GM23248 (cell line): ENCODE measurements at places on chromosomes 7 and 10.

DNA sequence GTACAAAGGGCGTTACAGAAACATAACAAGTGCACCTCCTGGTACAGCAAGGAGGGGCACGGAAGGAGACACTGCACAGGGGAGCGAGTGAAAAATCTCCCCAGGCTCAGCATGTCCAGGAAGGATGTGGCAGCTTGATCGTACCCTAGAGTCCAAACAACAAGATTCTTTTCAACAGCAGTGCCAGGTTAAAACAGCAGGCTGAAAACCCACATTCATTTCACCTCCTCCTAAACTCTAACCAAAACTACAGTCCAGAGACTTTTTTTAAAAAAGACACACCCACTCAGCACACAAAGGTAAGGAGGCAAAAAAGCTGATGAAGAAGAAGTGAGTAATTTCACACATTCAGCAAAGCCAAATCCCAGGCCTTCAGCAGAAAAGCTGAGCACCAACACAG lies 138.8 kb downstream of the SFMBT2 start:
- DNase-seq, result no peak

- no peak for DNase-seq
Measured at GRCh38 chr10:93070378-93071176, 3.1 kb upstream of the CYP26A1 start.

- DNase-seq, result no peak
Measured at GRCh38 chr7:155872678-155873369, 60.6 kb upstream of the SHH start.

GRCh38 chr7:148620749-148621359 lies 30.3 kb downstream of the C7orf33 start:
- no peak for DNase-seq

DNA sequence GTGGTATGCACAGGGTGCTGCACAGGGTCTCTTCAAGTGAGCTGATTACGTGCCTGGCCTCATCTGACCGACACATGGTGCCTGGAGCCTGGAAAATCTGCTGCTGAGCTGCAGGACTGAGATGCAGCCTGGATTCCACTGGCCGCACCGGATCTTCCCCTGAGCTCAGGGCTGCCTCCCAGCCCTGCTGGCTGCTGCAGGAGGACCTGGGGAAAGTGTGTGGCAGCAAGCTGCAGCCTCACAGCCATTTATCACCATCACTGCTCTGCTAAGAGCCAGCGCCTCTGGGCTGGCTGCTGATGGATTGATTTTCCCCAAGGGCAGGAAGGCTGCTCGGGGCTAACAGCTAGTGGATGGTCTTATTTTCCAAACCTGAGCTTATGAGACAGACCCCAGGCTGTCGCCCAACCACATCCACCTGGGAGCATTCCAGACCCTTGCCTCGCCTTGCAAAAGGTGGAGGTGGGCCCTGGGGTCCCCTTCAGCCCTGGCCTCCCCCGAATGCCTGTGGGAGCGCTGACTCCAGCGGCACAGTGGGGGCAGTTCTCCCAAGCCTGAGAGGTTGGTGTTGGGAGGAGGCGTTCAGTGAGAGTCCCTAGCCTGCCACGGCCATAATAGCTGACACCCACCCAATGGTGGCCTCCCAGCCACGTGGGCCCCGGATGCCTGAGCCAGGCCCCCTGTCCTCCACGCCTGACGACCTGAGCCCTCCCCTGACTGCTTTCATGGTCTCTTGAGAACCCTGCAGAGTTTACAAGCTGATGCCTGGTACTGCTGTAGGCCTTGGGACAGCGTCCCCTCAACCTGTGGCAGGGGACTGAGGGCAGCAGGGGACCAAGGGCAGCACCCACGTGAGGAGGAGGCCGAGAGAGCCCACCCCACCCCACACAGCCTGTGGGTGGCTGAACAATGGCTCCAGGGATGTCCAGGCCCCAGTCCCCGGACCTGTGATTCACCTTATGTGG lies 38.2 kb downstream of the STK32C start:
- DNase-seq, result no peak

DNA sequence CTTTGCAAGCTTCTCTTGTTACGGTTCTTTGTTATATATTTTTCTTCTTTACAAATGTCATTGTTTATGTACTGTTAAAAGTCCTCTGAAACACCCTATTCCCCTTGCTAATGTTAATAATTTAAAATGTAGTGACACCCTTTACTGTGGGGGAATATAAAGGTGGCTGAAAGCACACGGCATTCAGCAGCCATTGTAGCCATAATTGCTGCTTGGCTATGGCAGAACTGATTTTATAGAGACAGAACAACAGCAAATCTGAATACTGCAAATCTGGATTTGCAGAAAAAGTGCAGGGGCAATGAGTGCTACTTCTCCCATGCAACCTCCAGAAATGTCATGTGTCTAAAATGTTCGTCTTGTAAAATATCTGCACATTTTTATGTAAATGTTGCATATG lies 3.7 kb upstream of the WASL start:
- no peak for DNase-seq

GRCh38 chr10:71213127-71213621 lies 804 bp downstream of the UNC5B start:
- DNase-seq, result peak; percentile 88

- no peak for DNase-seq
Measured at GRCh38 chr7:32559480-32559879, 64.2 kb downstream of the AVL9 start.

DNA sequence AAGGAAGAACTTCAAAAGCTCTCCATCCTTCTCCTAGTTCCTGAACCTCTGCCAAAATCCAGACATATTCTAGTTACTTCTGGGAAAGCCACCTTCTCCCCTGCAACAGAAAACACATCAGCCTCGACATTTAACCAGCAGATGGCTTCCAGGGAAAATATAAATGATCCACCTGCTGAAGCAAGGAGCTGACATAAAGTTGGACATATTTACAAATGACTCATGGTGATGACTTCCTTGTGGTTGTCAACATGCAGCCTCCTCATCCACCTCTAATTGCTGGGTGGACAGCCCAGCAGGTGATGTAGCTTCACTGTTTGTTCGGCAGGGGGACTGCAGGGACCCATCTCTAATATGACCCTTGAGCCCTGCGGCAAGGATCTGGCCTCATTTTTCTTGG lies 266.0 kb downstream of the C7orf25 start:
- DNase-seq, result peak; percentile 10

GRCh38 chr10:61888744-61889143 lies 12.8 kb upstream of the ARID5B start:
- peak; percentile 65 for DNase-seq

DNA sequence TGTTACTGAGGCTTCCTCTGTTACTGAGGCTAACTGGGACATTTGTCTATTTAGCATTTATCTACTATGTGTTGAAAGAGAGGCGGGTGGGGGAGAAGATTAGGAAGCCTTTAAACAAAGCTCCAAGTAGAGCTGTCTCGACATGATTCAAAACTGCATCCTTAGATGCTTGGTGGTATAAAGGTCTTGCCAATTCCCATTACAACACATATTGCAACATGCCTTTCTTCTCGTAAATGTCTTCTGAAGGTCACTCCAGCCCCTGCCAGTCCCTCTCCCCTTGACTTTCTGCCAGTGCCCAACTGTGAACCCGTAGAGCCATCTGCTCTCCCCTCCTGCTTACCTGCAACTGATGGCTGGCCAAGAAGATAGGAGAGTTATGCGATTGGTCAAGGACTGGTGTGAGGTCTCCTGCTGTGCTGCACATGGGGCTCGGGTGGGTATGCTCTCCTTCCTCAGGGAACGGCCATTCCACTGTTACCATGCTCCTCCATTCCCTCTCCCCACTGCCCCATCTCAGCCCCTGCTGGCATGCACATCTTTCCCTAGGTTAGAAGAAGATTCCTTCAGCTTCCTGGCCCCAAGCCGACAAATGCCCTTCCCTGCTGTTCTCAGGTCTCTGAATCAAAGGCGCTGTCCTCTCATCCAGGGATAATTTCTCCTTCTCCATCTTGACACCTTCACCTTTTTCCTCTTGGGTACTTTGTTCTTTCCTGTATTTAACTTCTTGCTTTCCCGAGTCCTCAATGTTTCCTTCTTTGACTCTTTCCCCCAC lies 43.6 kb upstream of the ZNF32 start:
- DNase-seq, result peak; percentile 79

DNA sequence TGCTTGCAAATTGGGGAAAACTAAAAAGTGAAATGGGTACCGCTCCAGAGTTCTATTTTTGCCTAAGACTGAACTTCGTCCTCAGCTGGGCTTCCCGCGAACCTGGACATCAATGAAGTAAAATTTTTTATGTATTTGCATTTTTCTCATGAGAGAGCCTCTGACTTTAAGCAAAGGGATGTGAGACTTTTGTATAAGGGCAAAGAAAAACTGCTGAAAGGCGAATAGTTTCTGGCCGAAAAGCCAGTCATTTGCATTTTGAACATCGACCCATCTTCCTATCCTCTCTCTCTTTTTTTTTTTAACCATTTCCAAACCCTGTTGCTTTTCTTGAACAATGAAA lies 573 bp downstream of the PMPCB start:
- no peak for DNase-seq

DNA sequence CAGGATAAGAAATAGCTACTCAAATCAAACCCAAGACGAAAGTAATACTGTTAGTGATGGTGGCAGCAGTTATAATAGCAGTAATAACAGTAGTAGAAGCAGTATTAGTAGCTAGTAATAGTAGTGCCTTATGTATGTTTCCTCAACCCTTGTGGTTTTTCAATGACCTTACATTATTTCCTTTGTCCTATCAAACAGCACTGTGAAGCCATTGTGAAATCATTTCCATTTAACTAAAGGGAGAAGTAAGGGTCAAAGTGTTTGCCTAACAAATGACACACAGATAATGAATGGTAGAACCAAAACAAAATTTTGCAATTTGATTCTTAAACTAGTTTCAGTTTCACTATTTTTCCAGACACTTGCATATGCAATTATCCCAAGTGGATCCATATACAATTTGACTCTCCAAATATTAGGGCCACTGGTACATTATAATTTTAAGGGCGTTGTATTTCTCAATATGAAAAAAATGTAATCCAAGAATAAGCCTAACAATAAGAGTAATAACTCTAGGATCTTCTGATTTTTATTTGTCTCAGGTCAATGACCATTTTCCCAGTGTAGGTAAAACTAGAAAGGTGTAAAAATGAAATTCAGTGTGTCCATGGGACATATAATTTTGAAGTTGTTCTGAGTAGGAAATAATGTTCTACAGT lies 33.7 kb upstream of the TMEM26 start:
- peak; percentile 19 for DNase-seq

DNA sequence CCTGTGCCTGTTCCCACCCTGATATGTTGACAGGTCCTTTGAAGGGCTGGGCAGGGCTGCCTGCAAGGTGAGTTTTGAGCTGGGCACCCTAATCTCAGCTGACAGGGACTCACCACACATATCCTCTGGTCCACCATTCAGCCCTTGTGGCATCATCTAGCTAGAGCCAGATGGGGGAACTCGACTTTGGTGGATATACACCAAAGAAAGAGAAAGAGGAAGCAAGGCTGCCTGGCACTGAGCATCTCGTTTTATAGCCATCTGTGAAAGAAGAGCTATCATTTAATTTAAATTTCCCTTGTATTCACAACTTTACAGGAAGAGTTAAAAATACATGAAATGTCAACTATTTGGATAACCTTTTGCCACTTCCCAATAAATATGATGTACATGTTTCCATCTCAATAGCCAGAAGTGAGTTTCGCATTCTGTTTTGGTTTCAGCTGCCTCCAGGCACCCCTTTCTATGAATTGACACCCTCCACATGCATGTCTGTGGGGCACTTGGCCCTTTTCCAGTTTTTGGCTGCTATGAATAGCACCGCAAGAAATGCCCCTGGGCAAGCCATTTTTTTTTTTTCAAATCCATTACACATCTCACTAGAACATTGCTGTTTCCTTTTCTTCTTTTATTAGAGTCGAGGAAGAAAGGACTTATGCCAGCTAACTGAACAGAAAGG lies 22.9 kb upstream of the GRB10 start:
- no peak for DNase-seq

DNA sequence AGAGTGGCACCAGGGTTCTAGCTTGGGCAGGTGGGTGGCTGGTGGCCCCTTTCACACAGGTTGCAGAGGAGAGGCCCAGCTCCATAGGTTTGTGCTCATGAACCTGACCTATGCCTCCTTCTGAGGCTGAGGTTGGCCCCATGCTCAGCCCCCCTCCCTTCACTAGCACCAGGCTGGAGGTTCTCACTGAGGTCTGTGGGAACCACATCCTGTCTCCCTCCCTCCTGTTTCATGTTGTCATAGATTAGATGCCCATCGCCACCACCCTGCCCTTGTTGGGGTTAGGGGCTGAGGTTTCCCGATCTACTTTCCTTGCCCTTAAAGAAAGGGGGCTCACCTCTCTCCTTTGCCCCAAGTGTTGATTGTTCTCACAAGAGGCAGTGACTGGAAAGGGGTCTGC lies 14.7 kb downstream of the NEUROG3 start:
- no peak for DNase-seq

- peak; percentile 14 for DNase-seq
Measured at GRCh38 chr10:55378196-55378595, 577.2 kb upstream of the PCDH15 start.

GRCh38 chr10:64115908-64116643 lies 594.9 kb downstream of the REEP3 start:
- peak; percentile 5 for DNase-seq

- no peak for DNase-seq
Measured at GRCh38 chr10:19500959-19501358, 315.3 kb upstream of the PLXDC2 start.

- DNase-seq, result no peak
Measured at GRCh38 chr10:125169279-125169678, 8.9 kb upstream of the CTBP2 start.

DNA sequence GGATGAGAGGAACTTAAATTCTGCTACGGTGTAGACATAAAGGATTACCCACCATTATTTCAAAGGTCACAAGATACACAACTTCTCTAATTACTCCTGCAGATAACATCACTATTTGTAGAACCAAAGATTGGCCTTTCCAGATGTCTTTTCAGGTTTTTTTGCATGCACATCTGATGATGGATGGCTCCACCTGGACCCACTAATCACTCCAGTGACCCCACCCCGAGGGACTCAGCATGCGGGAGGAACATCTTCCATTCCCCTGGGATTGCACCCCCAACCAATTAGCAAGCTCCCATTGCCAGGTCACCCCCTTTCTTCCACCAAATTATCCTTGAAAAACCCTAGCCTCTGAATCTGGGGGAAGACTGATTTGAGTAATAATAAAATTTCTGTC lies 608.9 kb downstream of the CNTNAP2 start:
- no peak for DNase-seq

- DNase-seq, result no peak
Measured at GRCh38 chr7:105743351-105744090, 132.9 kb downstream of the ATXN7L1 start.

GRCh38 chr7:54860003-54860775 lies 101.2 kb upstream of the SEC61G start:
- DNase-seq, result peak; percentile 31
